ENCODE measurements at places on chromosomes 12 and 14. TPM values are rescaled to one million over a fixed set of nuclear protein-coding genes. Genes with fewer than 3 reads are reported as not detected.

RHEBL1 gene
- 11.0 TPM for total RNA-seq

C12orf60 gene
- total RNA-seq, result 4.5 TPM

- DNase-seq, result peak; percentile 68
Observed at GRCh38 chr12:124715121-124715990, 147.9 kb upstream of the NCOR2 start.

GRCh38 chr12:16626991-16627390, 21.0 kb upstream of the LMO3 start:
- no peak for DNase-seq

- no peak for DNase-seq
Observed at GRCh38 chr12:2543801-2544200, 251.0 kb upstream of the FKBP4 start.

DNA sequence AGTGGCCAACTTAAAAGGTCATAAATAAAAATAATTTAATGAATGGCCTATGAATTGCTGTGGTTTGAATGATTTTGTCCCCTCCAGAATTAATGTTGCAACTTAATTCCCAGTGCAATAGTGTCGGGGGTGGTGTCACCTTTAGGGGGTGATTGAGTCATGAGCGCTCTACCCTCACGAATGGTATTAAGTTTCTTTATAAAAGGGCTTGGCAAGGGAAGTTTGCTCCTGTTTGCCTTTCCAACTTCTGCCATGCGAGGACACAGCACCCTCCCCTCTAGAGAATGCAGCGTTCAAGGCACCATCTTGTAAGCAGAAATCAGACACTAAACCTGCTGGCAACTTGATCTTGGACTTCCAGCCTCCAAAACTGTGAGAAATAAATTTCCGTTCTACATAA, 253.3 kb downstream of the ATXN7L3B start:
- DNase-seq, result peak; percentile 17

DNA sequence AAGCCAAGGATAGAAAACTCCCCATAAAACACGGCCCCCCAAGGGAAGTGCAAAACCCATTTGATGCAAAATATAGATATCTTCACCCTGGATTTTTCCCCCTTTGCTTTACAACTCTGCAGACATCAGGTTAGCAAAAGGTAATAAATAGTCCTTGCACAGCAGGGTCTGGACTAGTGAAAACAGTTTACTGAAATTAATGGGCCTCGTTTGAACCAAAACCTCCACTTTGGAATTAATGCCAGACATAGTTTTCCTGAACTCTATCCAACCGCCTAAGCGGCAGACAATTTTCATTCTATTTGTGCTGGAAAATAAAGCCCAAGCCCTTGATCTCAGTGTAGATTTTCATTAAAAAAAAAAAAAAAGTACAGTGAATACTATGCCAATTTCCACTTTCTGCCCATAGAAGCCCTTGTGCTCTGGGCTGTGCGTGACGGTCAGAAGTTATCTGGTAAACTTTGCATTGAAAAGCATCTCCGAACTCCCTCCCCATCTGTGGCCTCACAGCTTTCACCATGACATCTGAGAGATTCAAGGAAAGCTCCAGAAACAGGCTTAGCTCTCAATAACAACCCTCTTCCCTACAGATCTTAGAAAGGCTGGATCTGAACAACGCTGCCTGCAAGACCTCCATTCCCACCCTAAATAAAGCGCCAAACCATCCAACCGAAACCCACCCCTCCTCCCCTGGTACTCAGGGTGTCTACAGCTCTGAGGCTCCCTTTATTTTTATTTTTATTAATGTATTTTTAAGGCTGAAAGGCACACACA, 11.0 kb upstream of the IRF2BPL start:
- no peak for DNase-seq

LRP1-AS gene
- not detected for total RNA-seq

GRCh38 chr14:92624764-92625163, 111.2 kb downstream of the RIN3 start:
- peak; percentile 62 for DNase-seq

DNA sequence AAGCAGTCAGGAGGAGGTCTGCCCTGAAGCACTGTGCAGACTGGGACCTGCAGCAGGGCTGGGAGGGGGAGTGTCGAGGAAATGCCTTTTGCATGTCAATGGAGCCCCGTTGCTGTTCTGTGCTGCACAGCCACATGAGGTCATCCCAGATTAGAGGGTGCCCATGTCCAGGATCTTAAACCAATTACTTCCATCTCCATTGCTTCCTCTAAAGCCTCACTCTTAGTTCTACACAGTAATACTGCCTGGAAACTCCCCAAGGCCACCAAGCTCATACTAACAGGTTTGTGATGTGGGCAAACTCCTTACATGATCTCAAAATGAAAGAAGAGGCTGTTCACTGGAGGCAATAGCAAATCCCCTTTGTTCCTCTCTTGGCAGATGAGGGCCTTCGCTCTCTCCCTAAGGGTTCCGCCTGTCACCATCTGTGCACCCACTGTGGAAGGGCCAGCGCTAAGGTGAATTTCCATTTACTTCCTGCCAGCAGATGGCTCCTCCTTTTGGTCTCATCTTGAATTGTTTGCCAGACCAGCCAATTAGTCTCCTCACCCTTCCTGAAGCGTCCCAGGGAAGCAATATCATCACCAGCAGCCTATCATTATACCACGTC, 35.4 kb upstream of the LTA4H start:
- DNase-seq, result peak; percentile 17

C2CD5 gene
- 14.0 TPM for total RNA-seq

GRCh38 chr12:101064721-101065120, 145.3 kb downstream of the SLC5A8 start:
- DNase-seq, result no peak

LPAR5 gene
- total RNA-seq, result not detected

CIT gene
- 20.6 TPM for total RNA-seq

DNA sequence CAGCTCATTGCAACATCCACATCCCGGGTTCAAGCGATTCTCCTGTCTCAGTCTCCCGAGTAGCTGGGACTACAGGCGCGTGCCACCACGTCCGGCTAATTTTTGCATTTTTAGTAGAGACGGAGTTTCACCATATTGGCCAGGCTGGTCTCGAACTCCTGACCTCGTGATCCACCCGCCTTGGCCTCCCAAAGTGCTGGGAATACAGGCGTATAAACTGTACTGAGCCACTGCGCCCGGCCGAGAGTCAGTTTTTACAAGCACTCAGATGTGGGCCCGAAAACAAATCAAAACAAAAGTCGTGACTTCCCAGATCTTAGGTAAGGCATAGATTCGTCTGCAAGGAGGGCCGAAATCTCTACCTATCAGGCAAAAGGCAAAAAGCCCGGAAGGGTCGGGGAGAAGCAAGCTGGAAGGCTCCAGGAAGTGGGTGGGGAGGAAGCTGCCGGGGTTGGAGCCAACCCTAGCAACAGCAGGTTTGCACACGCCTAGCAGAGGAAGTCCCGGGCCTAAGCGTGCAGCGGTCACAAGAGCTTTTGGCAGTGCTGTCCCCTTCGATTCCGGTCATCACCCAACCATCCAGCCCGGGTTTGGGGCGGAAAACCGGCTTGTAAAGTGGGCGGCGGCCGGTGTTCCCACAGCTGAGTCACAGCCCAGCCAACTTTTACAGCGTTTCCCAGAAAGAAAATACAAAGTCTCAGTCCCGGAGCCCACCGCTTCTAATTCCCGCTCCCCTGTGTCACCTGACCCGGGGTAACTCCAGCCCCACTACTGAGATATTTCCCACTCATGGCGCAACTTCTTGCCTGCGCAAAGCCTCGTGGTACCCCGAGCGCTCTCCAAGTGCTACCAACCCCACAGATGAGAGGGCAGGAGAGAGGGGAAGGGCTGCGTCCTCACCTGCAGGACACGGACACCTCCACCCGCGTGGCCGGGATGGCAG, 583 bp downstream of the CPNE8 start:
- peak; percentile 96 for DNase-seq

GRCh38 chr12:22874151-22874550, 249.2 kb downstream of the ETNK1 start:
- DNase-seq, result no peak

DNA sequence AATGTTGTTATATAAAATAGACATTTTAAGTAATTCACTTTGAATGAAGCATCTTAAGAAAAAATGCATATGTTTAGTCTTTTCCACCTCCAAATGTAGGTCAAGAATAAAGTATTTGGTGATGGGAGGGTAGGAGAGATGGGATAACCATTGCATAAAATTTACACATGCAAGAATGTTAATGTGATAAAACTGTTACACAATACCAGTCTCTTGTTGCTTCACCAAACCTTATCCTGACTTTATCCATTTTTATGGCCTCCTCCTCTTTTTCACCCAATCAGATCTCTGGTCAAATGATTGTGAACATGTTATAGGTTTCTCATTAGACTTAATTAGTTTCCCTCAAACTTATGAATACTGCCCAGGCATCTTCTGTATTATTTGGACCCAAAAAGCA, 994.5 kb upstream of the FLRT2 start:
- no peak for DNase-seq

DNA sequence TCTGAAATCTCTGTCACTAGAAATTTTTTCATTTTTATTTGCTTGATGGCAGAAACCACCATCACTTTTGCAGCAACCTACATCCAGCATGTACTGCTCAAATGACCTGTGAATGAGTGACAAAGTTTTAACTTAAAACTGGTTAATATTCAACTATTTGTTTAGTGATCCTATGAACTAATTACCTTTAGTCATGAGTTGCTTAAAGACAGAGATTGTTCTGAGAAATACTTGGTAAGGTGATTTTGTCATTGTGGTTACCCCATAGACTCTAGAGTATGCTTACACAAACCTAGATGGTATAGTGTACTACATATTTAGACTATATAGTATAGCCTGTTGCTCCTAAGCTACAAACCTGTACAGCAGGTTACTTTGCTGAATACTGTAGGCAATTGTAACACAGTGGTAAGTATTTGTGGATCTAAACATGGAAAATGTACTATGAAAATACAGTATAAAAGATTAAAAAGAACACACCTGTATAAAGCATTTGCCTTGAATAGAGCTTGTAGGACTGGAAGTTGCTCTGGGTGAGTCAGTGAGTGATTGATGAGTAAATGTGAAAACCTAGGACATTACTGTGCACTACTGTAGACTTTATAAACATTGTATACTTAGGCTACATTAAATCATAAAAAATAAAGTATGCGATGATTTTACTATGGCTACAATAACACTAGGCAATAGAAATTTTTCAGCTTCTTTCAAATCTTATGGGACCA, 256.6 kb upstream of the PPFIA2 start:
- DNase-seq, result no peak

GRCh38 chr12:109820816-109821381, 12.3 kb downstream of the TRPV4 start:
- no peak for DNase-seq

DNA sequence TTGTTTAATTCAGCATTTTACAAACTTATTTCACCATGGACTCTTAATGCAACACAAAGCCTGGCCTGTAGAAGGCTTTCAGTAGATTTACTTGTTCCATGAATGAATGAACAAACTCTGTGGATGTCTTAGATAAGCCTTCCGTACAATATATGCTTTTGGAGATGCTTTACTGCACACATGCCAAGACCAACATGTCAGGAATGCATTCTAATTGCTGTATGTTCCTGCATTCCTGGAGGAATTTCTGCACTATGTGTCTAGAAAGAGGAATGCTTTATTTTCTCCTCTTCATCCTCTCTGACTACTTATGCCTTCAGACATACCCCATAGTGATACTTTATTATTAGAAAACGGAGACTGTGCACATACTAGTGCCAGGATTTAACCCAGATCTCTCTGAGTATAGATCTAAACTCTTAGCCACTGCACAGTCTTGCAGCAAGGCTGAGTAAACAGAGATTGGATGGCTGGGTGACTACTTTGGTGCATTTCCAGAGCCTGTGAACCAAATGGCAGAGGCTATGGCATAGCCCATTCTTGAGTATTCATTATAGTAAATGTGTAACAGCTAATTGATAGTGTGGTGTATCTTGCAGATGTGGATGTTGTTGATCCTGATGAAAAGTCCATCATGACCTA, 108.2 kb downstream of the SYNE2 start:
- DNase-seq, result no peak

DNA sequence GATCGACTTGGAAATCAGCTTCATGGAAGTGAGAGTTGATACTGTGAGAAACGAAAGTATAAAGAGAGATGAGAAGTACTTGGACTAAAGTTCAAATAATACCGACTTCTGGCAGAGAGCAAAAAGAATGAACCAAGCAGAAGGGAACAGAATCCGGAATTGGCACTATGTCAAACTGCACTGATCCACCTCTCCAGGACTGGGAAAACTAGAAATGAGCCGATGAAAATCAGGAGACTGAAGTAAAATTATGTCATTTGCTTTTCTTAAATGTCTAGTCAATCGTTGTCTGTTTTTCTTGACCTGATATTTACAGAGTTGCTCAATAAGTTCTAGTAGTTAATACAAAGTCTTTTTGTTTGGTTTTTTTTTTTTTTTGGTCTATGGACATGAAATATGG, 163.0 kb upstream of the FOXG1 start:
- DNase-seq, result peak; percentile 25

- DNase-seq, result no peak
Observed at GRCh38 chr12:90166671-90167070, 458.0 kb upstream of the ATP2B1 start.

IL26 gene
- not detected for total RNA-seq

CCDC198 gene
- not detected for total RNA-seq

DNA sequence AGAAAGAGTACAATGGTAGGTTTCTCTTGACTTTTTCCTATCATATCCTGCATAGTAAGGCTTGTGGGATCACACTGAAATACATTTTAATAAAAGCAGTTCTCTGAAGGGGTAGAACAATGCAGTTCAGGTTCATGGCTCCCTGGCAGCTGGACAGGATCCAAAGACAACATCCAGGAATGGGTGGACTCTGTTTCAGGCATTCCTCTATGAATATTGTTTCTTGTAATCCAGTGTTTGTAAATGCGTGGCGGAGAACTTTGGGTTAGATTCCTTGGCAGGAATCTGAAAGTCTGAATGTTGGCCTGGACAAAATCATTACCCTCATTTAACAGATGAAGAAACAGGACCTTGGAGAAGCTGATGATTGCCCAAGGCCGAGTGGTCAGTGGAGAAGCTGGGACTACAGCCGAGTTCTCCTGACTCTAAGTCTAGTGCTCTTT, 43.5 kb downstream of the SYNE2 start:
- DNase-seq, result peak; percentile 79

All from Daoy (cell line).